ENCODE measurements at places on chromosomes 4 and X.

DNA sequence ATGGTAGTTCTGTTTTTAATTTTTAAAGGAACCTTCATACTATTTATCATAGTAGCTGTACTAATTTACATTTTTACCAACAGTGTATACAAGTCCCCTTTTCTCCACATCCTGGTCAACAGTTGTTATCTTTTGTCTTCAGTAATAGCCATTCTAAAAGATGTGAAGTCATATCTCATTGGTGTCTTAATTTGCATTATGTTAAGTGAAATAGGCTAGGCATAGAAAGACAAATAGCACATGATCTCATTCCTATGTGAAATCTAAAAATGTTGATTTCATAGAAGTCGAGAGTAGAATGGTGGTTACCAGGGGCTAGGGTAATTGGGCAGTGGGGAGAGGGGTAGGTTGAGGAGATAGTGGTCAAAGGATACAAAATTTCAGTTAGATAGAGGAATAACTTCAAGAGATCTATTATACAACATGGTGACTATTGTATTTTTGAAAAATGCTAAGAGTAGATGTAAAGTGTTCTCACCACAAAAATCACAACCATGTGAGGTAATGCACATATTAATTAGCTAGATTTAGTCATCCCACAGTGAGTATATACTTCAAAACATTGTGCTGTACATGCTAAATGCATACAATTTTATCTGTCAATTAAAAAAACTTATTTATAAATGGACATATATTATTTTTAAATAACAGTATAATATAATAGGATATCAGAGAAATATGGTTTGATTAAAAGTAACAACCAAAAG is 58.9 kb downstream of the DIAPH2 start:
- no peak for DNase-seq

DNA sequence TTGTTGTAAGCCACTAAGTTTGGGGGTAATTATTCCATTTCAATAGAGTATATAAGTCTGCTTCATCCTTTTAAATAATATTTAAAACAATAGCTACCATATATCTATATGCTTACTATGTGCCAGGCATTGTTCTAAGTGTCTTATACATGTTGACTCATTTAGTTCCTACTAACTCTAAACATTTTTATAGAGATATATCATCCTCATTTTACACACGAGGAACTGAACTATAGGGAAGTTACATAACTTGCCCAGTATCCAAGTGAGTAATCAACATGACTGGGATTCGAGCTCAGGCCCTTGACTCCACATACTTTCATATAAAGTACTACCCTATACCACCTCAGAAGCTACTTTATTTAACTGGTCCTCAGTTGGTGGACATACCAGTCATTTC is 175.3 kb upstream of the RAI2 start:
- DNase-seq: no peak

DNA sequence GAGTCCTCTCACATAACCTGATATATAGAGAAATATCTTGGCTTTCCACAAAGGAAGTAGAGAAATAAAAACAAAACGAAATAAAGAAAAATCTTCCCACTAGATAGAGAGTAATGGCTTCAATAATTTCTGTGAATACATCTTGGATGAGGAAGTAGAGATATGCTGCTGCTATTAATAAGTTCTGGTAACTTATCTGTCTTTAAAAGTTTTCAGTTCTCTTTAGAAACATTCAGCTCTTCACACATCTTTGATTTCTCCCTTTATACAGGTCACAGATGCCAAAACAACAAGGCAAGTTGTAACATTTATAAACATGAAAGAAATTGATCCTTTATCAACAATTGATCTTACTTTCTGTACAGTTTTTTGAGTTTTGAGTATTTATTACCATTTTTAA is 615.8 kb downstream of the TRAM1L1 start:
- DNase-seq: no peak

- DNase-seq: no peak
These were observed 33.8 kb downstream of the THOC2 start for GRCh38 chrX:123698979-123699520.

GRCh38 chr4:183808097-183808456 is 97.0 kb upstream of the STOX2 start:
- DNase-seq: no peak

DNA sequence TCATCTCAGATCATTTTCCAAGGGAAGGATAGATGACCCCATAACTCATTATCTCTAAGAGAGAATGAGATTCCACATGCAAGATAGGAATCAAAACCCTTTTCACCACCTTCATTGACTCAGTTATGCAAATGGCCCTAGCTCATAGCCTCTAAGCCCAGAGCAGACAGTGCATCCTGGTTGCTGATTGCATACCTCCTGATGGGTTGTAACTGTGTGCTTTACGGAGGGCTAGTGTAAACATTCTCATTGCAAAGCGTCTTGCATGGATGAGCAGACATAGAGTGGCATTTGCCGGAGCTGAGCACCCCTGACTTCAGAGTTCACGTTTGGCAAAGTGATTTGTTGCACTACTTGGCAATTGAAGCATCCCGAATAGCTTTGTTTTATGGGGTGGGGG is 151.0 kb downstream of the VCX3A start:
- DNase-seq: no peak

Measured in AML-193 (cell line).